ENCODE measurements at places on chromosomes 4 and X.

GRCh38 chrX:113892401-113892800 lies 691.5 kb upstream of the HTR2C start:
- no peak for DNase-seq

- no peak for DNase-seq
These were observed 36.4 kb upstream of the ADH4 start for GRCh38 chr4:99180382-99181070.

DNA sequence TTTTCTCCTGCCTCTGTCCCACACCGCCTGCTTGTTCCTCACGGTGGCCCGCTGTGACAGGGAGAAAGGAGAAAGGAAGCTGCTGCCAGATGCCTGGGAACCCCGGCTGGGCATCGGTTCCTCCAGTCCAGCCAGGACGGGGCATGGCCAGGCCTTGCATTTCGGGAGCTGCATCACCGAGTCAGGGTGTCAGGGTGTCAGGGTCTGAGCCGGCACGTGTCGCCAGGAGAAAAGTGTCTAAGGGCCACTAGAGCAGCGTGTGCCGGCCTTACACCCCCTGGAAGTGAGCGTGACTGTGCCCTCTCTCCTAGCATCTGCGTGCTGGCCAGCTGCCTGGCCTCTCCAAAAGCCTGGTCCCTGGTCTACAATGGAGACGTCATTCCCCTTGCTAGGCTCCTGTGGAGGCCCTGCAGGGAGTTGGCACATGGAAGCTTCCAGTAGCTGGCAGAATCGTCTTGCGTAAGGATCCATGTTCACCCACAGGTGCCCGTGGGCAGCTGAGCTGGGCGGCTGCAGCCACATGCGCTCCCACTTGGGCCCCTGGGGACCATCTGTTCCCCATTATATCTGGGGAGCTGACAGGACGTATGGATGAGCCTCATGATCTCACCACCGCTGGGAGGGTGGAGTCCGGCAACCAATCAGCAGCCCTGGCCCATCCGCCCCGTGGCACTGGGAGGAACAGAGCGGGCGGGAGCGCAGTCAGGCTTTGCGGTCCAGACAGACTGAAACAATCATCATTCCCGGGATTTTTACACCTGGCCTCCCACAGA lies 39.9 kb upstream of the HMX1 start:
- peak; percentile 74 for DNase-seq

GRCh38 chr4:139913995-139914598 lies 239.9 kb downstream of the MAML3 start:
- no peak for DNase-seq

GRCh38 chrX:103442536-103442901 lies 66.2 kb downstream of the BEX3 start:
- DNase-seq = no peak

- no peak for DNase-seq
These were observed 403.0 kb upstream of the CNKSR2 start for GRCh38 chrX:20971250-20971649.

- DNase-seq = no peak
These were observed 1588.9 kb upstream of the PCDH7 start for GRCh38 chr4:29131304-29131703.

DNA sequence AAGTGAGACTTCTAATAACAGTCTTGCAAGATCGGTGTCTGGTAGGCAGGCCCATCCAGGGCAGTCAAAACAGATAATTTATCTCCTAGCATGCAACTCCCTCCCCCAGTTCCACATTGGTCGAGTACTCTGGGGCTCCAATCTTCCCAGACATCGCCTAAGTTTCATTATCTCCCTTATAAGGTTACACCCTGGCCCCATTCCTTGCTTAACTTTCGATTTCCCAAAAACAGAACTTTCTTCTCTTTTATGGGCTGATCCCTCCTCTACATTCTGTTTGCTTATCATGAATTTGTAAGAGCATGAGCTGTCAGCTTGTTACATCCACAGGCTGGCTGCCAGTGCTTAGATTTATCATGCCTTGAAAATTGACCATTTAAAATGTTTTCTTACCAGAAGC lies 471.3 kb downstream of the TECRL start:
- DNase-seq = no peak

GRCh38 chrX:66833426-66833825 lies 194.5 kb upstream of the EDA2R start:
- no peak for DNase-seq

DNA sequence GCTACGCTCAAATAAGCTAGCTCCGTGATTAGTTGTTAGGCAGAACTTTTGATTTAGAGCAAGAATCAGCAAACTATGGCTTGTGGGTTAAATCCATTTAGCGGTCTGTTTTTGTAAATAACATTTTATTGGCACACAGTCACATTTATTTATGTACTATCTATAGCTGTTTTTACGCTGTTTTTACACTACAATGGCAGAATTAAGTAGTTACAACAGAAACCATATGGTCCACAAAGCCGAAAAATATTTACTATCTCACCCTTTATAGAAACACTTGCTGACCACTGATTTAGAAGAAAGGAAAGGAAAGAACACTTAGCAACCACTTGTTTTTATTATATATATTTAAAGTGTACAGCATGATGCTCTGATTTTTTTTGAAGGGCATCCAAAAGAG lies 41.1 kb downstream of the THOC2 start:
- DNase-seq = no peak

DNA sequence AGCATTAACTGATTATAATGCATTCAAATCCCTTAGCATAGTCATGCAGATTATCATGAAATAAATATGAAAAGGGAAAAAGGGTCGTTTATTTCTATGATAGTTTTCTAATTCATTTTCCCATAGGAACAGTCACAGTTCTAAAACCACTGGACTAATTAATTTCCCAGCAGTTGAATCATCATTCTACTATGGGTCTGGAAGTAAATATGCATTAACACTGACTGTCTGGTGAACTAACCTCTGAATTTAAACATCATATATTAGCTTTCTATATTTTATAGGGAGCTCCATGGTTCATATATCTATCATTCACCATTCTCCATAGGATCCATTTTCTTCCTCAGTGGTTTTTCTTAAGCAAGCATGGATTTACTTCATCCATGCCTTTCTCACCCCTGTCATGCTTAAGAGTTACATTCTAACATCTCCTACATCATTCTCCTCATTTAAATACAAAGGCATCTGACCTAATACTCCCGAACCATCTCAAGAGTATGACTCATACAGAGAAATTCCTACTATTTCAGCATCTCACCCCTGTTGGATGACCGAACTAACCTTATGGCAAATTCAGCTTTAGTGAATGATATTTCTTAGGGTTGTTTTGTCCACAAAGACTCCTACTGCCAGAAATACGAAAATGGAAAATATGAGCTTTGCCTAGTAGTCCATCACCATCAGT lies 198.7 kb upstream of the ADAMTS3 start:
- DNase-seq = no peak

- no peak for DNase-seq
These were observed 134.5 kb downstream of the BTC start for GRCh38 chr4:74659576-74660411.

GRCh38 chr4:4867375-4868039 lies 8.0 kb downstream of the MSX1 start:
- no peak for DNase-seq

GRCh38 chrX:42846741-42847140 lies 68.8 kb upstream of the PPP1R2C start:
- no peak for DNase-seq

DNA sequence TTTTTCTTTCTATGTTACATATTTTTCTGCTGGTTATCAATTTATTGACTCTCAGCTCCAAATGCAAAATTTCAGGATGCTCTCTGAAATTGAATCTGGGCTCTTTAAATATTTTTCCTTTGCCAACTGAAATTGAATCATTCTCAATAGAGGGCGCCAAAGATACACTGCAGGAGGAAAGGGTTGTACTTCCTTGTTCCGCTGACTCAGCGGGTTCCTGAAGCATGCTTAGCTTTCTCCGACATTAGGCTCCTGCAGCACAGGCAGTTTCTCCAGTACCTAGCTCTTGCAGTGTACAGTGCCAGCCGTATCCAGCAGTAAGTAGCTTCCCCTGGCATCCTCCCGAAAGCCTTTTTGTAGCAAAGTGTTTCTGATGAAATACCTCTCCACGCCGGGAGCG lies 28.8 kb upstream of the CFAP47 start:
- no peak for DNase-seq

- DNase-seq = no peak
These were observed 2092.4 kb upstream of the TENM3 start for GRCh38 chr4:180150818-180151217.
